ENCODE measurements at places on chromosomes 2 and 18.

DNA sequence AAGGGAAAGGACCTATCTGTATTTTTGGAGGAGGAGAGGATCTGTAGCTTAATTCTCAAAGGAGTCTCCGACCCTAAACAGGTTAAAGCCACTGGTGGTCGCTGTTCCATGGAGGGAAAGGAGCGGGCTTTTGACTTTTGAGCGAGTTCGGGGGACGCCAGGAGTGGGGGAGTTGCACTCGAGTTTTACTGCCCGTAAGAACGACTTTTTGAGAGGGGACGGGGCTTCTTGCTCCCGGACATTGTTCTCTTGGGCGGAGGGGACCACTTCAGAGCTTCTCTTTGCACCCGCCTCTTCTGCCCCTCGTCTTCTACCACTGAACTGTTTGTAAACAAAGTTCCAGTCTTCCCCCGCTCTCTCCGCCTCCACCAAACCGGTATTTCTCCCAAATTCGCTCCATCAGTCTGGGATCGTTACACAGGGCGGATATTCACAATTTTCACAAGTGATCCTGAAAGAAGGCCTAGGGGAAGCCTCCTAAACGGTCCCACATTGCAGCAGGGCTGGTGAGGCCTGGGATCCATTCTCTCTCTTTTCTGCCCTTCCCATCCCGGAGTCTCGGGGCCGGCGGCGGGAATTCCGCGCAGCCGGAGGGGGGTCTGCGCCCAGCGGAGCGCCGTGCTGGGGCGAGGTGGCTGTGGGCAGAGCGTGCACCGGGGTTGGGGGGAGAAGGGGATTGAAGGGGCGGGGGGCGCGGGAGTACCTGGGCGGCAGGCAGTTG is 6.6 kb downstream of the DLX2 start:
- DNase-seq, result no peak

DNA sequence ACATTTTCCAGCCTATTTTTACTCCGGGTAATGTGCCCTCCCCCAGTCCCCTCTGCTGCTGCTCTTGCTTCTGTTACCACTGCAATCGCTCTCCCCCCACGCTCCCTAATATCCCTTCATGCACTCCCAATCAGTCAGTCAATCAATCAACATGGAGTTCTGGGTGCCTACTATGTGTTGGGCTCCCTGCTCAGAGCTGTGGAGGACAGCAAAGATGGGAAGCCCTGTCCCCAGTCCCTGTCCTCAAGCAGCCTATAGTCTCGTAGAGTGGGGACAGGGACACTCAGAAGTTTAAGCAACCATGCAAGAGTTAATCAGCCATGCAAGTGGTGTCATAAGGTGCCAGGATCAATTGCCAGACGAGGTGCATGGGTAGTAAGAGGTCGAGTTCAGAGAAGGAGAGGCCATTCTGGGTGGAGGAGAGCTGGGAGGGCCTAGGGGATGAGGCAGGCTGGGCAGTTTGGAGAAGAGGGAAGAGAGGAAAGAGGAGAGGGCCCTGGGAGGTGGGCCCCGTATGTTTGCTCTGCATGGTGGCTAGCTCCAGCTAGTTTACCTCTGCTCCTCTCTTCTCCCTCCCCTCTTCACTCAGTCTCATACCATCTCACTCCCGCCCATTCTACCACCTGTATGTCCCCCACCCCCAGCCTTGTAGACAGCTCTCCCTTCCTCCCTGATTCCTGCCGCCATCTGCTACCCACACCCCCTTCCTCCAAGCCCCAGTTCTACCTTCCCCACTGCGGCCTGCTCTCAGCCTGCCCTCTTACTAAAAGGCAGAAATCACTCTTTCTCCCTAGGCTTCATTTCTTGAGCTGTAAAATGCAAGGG is 3.9 kb downstream of the ASIC4 start:
- DNase-seq, result no peak

- DNase-seq, result no peak
These were observed 16.3 kb downstream of the GPR55 start for GRCh38 chr2:230908595-230909191.

GRCh38 chr2:144703852-144704708 is 184.2 kb upstream of the ZEB2 start:
- DNase-seq, result no peak
